NCI-H1694 treated with DMSO at 0.1 percent for 48 hours (cell line): ENCODE measurements at places on chromosomes 1 and 21.

DNA sequence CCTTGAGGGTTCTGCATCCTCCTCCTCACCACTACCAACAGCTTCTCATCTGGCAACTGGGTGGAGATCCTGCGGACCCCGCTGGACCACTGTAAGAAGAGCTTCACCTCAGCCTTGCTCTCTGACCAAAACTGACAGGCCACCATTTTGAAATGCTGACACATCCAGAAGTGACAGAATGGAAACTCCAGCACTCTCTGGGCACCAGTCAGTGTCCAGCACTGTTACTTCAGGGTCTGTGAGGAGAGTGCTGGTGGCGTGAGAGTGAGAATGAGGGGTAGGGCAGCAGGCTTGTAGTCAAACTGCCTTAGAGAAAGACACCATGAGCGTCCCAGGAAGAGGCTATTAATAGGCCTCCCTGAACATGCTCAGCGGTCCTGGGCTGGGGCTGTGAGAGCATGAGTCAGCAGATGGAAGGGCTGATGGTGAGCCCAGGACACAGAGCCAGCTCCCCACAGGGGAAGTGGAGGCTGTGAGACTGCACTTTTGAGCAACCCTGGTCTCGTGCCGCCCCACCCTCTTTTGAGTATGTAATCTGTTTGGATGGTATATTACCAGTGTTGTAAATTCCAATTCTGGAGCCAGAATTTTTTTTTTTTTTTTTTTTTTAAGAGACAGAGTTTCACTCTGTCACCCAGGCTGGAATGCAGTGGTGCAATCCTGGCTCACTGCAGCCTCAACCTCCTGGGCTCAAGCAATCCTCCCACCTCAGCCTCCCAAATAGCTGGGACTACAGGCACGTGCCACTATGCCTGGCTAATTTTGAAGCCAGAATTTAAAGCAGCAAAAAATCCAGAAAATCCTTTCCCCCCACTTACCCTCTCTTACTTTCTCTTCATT, 34.4 kb upstream of the SLC30A1 start:
- DNase-seq, result no peak

DNA sequence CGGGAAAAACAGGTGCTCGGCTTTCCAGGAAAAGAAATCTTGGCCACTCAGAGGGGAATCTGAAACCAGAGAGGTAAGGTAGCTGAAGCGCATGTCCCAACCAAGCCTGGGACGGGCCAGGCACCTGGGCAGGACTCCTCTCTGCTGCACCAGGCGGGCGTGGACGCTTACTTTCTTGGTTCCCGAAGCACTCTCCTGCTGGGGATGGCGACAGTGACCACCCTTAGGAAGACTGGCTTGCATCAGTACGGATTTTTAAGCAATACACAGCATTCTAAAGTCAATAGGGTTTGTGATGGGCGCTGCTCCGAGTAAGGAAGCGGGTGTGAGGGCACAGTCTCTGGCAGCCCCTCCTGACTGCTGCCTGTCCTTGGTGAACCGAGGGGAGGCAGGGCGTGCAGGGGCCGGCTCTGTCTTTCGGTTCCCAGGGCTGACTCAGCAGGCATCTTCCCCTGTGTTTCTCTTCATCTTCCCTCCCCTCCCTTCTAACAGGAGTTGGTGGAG, 74.9 kb upstream of the ANGPTL1 start:
- no peak for DNase-seq

GRCh38 chr21:46435786-46436227, 22.9 kb upstream of the DIP2A start:
- DNase-seq, result no peak

- DNase-seq, result no peak
These were observed at the start of gene KMO for GRCh38 chr1:241532162-241532531. Gene KMO (plus strand): TSS chr1:241532378. CDS start chr1:241532445, 67 bp downstream.

DNA sequence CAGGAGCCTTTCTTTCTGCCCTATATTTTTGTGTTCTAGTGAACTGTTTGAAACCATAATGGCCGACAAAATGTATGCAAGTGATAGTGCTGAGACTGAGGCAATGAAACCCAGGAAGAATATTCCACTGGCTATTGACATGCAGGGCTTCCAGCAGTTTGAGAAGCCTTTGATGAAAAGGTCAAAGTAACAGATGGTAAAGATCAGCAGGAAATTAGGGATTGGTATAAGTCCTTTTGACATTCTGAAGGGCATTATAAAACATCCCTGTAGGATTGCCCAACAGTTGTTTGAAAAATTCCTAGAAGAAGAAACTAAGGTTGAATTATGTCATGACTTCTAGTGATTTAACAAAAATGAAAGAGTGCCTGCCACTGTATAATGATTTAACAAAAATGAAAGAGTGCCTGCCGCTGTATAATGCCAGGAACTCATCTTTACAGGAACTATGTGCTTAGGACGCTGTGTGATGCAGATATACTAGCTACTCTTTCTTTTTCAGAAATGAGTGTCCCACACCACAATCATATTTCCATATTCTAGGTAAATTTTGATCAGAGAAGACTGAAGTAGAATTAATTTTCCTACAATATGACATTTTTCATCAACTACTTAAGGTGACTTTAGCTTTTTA, 283.9 kb upstream of the ST6GALNAC5 start:
- DNase-seq, result no peak

DNA sequence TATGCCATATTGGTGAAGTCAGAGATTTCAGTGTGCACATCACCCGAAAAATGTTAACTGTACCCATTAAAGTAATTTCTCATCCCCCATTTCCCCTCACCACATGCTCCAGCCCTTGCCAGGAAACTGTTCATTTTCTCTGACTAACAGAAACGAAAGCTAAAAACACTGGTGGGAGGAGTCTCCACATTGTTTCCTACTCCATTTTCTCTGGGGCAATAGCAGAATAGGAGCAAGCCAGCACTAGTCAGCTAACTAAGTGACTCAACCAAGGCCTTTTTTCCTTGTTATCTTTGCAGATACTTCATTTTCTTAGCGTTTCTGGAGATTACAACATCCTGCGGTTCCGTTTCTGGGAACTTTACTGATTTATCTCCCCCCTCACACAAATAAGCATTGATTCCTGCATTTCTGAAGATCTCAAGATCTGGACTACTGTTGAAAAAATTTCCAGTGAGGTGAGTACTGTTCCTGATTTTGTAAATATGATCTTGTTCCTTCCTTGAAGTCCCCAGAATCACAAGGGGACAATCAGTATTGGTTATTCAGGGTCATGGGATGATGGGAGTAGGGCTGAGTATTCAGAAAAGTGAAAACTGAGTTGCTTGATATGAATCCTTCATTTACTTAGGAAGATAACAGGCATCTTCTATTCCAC, at the start of gene IFI16:
TSS of gene IFI16 (plus strand) at position 204 of the 658 bp plus-strand sequence. CDS start 4,774 bp downstream, outside the sequence.
- no peak for DNase-seq

DNA sequence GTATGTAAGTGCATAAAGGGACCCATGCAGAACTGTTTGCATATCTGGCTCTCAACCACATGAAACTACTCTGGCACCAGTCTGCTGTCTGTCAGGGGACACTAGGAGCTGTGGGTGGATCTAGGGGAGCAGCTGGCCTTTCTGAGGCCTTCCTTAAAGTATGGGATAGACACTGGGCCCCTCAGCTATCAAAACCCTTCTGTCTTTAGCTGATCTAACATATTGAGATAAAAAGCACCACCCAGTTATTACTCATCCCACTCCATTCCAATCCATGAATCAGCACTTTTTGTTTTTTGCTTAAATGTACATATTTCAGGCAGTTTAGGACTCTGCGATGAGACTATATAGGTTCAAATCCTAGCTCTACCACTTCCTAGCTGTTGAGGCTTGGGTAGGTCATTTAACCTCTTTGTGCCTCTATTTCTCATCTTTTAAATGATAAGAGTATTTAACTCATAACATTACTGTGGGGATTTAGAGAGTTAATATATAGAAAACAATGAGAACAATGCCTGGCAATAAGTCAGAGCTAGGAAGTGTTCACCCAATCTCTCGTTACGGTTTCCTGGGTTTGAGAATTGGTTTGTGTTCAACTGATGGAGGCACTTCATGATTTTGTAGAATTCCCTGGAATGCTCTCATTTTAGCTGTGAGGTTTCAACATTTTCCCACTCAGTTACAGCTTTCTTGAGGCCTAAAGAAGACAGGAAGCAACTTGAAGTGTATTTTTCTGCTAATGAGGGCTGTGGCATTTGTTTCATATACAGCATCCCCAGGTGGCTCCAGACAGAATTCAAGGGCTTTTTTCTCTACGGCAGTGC, 68.9 kb downstream of the LRIG2 start:
- DNase-seq, result no peak

DNA sequence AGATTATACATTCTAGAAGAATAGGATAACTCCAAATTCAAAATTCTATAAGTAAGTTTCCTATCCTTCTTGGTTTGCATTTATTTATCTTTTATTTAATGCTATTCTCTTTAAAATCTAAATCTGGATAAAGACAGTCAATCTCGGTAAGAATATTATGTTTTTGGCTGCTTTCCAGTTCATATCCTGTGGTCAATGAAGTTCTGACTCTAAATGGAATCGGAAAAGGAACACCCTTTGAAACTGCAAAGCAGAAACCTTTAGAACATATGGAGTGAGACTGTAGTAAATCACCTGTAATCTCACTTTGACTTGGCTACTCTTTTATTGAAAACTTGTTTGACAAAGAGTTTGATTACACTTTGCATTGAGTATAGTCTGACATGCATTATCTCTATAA, 85.2 kb downstream of the KIFAP3 start:
- no peak for DNase-seq

DNA sequence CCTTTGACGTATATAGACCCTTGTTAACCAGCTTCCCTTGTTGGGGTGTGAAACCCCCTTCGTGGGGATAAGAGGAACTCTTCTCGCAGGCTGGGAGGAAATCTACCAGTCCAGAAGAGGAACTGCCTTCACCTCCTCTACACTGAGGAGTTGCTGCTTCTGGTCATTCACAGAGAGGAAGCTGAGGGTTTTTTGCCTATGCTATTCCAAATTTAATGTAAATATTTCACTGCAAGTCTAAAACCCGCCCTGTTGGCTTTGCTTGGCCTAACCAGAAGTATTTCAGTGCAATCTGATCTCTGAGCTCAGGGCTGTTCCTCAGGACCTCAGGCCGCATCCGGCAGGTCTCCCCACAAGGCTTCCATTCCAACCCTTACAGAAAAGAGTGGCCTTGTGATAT, 150.1 kb downstream of the HIVEP3 start:
- no peak for DNase-seq

- no peak for DNase-seq
These were observed 4.3 kb downstream of the MCL1 start for GRCh38 chr1:150575072-150575489.

DNA sequence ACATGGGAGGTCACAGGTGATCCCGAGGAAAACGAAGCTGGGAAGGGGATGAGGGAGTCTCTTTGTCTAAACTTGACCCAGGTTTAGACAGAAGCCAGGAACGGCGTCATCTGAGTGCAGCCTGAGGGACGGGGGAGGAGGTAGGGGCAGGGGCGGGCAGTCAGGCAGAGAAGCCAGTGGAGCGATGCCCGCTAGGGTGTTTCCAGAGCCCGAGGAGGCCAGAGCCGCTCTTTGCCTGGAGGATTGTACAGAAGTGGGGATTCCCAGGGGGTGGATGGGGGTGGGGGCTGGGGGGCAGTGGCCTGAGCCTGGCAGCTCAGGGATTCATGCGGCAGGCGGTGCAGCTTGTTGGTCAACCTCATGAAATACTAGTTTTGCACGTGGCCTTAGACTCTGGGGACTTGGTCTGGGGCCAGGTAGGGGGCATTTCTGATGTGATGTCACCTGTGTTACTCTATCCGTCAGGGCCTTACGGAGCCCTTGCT, 58.4 kb downstream of the VPS26C start:
- no peak for DNase-seq

DNA sequence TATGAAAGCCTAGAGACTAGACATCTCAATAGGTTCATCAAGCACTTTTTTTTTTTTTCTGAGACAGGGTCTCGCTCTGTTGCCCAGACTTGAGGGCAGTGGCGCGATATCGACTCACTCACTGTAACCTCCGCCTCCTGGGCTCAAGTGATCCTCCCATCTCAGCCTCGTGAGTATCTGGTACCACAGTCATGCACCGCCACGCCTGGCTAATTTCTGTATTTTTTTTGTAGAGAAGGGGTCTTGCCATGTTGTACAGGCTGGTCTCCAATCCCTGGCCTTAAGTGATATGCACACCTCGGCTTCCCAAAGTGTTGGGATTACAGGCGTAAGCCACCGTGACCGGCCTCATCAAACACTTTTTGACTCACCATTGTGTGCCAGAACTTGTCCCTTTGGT, 613 bp upstream of the GPATCH4 start:
- DNase-seq, result no peak

DNA sequence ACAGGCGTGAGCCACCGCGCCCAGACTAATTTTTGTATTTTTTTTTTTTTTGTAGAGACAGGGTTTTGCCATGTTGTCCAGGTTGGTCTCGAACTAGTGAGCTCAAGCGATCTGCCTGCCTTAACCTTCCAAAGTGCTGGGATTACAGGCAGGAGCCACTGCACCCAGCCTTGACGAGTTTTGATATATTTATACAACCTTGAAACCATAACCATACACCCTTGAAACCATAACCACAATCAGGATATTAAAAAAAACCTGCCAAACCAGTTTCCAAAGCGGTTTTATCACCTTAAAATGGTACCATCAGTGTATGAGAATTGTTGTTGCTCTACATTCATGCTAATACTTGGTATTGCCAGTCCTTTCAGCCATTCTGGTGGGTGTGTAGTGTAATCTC, 3.7 kb upstream of the PHACTR4 start:
- no peak for DNase-seq

GRCh38 chr1:75203415-75204277, 69.5 kb downstream of the LHX8 start:
- peak; percentile 81 for DNase-seq

GRCh38 chr1:26574719-26575251, 45.2 kb downstream of the RPS6KA1 start:
- DNase-seq, result no peak

DNA sequence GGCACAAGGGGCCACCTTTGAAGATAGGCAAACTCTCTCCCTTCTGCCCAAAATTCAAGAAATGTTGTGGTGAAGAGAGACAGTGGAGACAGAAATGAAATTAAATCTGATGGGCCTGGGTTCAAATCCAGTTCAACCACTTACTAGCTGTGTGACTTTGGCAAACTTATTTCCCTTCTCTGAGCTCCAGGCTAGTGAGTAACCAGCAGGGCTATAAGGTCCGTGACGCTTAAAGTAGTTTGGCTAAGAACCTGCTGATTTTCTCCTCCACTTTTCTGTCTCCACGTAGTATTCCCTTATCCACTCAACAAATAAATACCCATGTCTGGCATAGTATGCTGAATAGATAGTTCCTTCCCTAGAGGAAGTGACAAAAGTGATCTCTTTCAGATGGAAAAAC, 1.9 kb downstream of the SLC2A1 start:
- DNase-seq, result no peak
